ENCODE measurements at places on chromosomes 3 and 15.

DNA sequence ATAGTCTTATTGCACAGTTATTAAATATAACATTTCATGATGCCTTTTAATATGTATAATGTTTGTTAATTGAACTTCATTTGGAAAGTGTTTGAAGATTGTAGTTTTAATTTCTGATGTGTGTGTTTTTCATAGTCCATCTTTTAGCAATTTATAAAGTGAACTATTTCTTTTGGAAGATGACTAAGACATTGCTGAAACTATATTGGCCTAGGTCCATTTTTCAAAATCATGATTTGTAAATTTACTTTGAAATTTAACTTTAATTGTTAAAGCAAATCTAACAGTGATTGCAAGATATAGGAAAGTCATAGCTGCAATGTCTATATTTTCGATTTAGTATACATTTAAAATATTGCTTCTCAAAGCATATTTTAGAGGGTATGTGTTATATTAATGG lies 30.8 kb downstream of the MCTP2 start:
- no peak for DNase-seq

- no peak for DNase-seq
Measured at GRCh38 chr3:131526801-131527347, 24.1 kb upstream of the MRPL3 start.

DNA sequence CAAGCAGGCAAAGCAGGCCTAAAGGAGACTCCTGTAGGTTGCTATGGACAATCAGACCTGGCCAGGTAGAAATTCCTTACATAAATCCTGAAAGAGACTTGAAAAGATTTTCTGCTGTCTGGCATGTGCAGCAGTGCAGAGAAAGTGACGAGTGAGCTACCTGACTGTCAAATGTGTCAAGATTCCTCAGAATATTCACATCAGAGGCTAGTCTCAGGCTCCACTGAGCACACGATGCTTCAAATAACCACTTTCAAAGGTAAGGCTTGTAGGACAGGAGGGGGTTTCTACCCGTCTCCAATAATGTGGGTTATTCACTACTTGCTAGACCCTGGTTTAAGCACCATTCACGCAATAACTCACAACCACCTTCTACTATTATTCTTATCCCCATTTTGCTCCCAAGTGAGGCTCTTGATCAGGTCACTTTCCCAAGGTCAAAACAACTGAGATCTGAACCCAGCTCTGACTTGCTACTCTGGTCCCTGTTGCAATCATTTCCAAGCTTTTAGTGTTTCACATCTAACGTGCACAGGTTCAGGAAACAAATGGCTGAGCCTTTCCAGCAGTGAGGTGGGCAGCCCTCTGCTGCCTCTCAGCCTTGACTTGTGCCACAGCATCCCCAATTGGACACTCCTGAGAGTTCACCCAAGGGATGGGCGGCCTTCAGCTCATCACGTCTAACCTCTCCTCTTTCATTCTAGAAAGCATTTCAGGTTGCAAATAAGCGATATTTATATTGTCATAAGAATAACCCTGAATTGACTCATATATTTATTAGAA lies 329.9 kb upstream of the WNT5A start:
- DNase-seq = no peak

- no peak for DNase-seq
Measured at GRCh38 chr15:52008359-52008697, 10.7 kb upstream of the MAPK6 start.

DNA sequence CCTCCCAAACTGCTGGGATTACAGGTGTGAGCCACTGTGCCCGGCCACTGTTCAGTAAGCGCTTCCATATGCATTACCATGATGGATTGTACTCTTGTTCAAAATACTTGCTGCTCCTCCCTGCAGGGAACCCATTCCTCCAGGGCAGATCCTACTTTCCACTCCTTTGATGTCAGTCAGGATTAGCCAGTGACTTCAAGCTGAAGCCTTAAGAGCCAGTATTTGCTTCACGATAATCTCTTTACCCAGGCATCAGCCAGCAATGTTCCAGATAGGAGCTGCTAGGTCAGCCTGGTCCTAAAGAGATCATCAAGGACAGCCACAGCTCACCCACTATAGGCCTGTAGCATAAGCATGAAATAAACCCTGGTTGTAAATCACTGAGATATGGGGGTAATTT lies 96.5 kb upstream of the UBE2E2 start:
- DNase-seq = no peak

- DNase-seq = no peak
Measured at GRCh38 chr3:116001151-116001621, 377.9 kb downstream of the GAP43 start.

- DNase-seq = no peak
Measured at GRCh38 chr15:100542290-100542689, 13.5 kb upstream of the CERS3 start.

DNA sequence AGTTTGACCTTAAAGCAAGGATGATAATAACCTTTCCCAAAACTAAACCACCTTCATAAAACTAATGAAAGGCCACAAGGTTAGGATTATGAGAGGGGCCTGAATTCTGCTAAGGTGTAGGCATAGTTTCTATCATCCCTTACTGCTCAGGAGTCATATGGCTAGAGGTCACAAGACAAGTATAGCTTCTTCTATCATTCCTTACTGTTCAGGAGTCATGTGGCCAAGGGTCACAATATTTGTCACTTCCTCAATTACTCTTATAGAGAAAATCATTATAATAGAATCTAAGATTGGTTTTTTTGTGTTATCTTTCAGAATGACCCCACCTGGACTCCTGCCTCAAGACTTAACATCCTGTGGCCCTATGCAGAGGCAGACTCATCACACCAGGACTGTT lies 36.6 kb downstream of the HERC1 start:
- DNase-seq = no peak

GRCh38 chr3:43770426-43771103 lies 79.8 kb downstream of the ABHD5 start:
- no peak for DNase-seq

GRCh38 chr3:136893848-136894443 lies 31.9 kb downstream of the NCK1 start:
- DNase-seq = no peak

- no peak for DNase-seq
Measured at GRCh38 chr3:39977058-39977794, 167.8 kb downstream of the MYRIP start.

DNA sequence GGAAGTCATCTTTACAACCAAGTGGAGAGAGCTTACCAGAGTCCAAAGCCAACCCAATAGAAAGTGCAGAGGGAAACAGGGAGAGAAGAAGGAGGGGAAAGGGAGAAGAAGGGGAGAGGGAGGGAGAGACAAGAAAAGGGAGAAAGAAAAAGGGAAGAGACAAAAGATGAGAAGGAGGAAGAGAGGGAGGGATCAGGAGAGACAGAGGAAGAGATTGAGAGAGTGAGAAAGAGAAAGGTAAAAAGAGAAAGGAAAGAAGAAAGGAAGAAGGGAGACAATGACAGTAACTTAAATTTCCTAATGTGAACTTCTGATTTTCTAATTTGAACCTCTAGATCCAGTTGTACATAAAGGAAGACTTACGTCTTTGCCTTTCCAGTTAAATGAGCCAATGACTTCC lies 20.7 kb upstream of the WNT5A start:
- DNase-seq = no peak

DNA sequence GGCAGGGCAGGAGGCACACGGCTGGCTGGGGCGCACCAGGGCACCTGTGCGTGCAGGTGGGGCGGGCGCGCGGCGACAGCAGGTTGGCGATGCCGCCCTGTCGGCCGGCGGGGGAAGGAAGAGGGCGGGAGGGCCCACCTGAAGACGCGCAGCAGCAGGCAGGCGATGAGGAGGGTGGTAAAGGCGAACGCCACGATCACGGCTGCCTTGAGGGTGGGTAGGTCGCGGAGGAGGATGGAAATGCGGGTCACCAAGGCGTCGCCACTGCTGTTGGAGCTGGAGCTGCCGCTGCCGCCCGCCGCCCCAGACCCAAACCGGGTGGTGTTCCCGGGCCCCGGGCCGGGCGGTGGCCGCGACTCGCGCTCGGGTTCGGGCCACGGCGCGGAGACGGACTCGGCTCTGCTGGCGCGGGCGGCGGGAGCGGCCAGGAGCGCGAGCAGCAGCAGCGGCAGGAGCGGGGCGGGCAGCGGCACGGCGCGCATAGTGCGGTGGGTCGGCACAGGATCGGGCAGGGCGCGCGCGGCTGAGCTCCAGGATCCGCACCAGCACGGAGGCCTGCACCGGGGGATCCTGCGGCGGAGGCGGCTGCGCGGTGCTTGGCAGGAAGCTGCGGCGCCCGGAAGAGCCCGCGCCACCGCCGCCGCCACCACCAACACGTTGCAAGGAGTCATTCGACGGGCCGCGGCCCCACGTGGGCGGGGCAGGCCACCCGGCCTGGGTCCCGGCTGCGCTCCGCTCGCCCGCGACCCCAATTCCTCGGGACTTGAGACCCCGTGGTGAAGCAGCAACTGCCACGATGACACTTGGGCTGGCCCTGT lies at the start of gene FAM174B:
Gene FAM174B, minus strand, starts transcription at position 598 of the 818 bp plus-strand sequence.
- DNase-seq = no peak

- no peak for DNase-seq
Measured at GRCh38 chr3:146154995-146155394, 6.0 kb downstream of the PLOD2 start.

DNA sequence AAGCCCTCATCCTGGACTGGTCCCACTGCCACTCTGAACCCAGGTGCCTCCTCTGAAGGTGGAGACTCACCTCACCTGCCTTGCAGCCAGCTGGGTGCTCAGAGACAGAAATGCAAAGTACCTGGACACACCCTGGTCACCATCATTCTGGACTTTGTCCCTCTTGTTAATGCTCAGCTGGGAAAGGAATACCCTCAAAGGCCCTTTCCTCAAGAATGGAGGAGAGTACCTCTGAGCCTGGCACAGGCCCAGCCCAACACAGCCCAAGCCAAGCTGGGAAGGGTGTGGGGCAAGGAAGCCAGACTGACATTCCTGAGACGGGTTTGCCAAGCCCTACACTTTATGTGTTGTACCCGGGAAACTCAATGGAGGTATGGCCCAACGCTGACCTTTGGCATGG lies 983 bp upstream of the ALAS1 start:
- no peak for DNase-seq

DNA sequence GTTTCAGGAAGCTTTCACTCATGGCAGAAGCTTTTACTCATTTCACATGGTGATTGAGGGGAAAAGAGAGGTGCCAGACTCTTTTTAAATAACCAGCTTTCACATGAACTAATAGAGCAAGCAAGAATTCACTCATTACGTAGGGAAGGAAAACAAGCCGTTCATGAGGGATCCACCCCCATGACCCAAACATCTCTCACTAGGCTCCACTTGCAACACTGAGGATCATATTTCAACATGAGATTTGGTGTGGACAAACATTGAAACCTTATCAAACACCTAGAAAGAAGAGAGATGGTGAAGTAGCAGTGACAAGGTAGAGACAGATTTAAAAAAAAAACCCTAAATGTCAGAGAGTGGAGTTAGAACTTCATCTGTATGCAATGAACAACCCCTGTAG lies 408.6 kb upstream of the PDZRN3 start:
- DNase-seq = no peak

- DNase-seq = peak; percentile 62
Measured at GRCh38 chr3:9352917-9353752, 9.7 kb upstream of the THUMPD3 start.

GRCh38 chr15:89621547-89621946 lies 33.7 kb downstream of the KIF7 start:
- DNase-seq = no peak

DNA sequence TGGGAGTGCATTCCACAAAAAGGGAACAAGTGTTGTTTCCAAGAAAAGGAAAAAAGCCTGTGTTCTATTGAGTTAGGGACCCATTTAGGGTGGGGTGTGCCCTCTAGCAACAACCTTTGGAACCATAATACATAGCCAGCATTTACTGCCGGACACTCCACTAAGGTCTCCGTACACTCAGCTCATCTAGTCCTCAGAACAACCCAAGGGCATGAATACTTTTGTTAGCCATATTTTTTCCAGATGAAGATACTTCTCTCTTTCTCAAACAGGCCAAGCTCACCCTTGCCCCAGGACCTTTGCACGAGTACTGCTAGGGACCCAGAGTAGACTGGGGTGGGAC lies 46.2 kb downstream of the GLDN start:
- no peak for DNase-seq

DNA sequence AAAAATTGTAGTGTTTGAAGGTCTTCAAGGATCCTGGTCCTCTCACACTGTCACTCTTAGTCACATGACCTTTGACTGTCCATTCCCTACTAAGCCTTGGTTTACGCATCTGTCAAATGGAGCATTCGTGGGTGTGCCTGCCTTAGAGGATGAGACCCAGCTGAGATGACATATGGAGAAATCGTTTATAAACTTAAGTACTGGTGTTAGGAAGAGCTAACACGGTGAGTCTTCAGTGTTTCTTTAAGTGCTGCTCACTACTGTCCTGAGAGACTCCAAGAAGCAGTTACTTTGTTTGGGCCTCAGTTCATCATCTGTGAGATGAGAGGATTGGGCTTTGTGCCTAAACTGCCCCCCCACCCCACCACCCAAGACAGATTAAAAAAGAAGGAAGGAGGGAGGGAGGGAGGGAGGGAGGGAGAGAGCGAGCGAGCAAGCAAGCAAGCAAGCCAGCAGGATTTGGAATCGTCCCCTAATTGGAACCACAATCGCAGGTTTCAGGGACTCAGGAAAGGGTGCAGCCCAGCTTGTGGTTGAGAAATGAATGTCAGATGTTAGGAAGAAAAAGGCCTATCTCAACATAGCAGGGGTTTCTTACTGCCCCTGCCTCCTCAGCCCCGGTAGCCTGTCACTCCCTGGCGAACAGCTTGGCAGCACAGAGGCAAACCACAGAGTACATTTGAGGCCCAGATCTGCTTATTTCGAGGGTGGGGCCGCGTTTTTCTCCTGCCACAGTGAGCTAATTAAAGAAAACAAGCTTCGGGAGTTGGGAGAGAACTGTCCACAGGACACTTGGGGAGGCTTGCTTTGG lies 32.7 kb downstream of the SMAD3 start:
- DNase-seq = peak; percentile 71

GRCh38 chr3:46075816-46076215 lies 48.5 kb upstream of the XCR1 start:
- no peak for DNase-seq

- peak; percentile 9 for DNase-seq
Measured at GRCh38 chr15:32029862-32030781, at the start of gene CHRNA7. CHRNA7 (plus strand) TSS chr15:32030515; CDS start chr15:32030595, 80 bp downstream.

DNA sequence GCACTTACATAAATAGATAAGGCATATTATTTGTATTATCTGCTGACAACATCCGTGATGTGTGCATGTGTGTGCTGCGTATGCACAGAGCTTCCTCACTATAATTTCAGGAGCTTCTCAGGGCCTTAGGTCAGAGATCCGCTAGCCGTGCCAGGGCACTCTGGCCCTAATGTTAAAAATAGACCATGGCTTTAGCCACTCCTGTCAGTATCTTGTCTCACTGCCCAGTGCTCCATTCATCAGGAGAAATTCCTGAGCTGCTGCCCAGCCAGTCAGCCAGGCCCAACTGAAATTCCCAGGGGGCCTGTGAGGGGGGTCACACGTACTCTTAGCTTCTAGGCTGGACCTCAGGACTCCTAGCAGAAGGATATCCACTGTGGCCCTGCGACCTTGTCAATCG lies 70.0 kb upstream of the ABHD2 start:
- DNase-seq = no peak

DNA sequence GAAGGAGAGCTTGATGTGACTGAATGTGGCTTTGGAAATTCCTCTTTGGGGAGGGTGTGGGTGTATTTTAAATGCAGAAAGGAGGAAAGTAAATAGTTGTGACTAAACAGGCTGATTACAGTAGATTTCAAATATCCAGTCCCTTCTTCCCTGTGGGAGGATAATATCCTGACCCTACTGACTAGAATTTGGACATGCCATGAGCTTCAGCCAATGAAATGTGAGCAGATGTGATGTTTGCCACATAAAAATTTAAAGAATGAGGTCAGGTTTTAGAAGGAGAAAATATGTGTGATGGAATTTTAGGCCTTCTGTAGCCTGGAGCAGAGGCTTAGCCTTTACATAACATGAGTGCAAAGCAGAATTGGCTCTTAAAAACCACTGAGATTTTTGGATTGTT lies 1218.9 kb downstream of the ROBO2 start:
- DNase-seq = no peak

Measured in MV-4-11 (cell line).